ENCODE measurements at places on chromosomes 6 and 20.

GRCh38 chr20:59938696-59939051, 1.4 kb downstream of the PPP1R3D start:
- DNase-seq: no peak

- DNase-seq: no peak
Measured at GRCh38 chr6:47041741-47042140, 391 bp downstream of the ADGRF1 start.

- no peak for DNase-seq
Measured at GRCh38 chr20:23147964-23148730, 62.0 kb upstream of the CD93 start.

GRCh38 chr6:44264154-44265006, 971 bp downstream of the NFKBIE start:
- DNase-seq: no peak
